ENCODE measurements at places on chromosomes 13 and 19.

- no peak for DNase-seq
These were observed 22.5 kb downstream of the TMEM255B start for GRCh38 chr13:113781571-113781970.

- DNase-seq, result no peak
These were observed 118.3 kb downstream of the FLT1 start for GRCh38 chr13:28376604-28377003.

DNA sequence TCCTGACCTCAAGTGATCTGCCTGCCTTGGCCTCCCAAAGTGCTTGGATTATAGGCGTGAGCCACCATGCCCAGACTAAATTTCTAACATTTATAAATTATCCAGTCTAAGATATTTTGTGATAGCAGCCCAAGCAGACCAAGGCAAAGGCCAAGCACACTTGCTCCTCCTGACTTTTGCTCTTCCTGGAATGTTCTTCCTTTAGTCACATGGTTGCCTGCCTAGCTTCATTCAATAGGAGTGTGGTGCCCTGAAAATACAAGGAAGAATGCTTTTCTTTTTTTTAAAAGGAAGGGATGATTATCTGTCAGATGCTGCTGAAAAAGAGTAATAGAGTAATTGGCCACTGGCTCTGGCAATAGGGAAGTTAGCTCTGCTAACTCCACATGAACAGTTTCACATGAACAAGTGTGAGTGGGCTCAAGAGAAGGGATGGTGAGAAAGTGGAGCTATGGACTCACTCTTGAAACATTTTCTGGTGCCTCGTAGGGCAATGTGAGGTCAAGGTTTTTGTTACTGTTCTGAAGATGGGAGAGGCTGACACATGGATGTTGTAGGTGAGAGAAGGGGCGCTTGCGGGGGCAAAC is 47.1 kb downstream of the USPL1 start:
- DNase-seq, result no peak

DNA sequence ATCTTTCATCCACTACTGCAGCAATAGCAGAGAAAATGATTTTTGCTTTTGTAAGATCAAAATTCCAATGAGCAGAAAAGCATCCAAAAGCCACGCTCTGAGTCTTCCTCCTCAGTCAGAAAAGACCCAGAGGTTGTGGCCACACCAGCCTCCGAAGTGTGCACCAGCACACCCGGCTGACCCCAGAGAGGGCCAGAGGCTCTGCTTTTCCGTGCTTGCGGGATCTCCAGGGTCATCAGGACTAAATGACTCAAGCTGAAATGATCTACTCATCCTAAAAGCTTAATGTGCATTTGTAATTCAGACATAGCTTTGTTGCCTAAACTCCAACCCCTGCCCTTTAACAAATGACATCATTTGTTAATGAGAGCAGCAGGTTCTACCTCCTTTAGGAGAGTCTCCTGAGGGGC is 16.5 kb downstream of the RXFP2 start:
- no peak for DNase-seq

- no peak for DNase-seq
These were observed 30.6 kb downstream of the NLRP13 start for GRCh38 chr19:55901369-55902079.

DNA sequence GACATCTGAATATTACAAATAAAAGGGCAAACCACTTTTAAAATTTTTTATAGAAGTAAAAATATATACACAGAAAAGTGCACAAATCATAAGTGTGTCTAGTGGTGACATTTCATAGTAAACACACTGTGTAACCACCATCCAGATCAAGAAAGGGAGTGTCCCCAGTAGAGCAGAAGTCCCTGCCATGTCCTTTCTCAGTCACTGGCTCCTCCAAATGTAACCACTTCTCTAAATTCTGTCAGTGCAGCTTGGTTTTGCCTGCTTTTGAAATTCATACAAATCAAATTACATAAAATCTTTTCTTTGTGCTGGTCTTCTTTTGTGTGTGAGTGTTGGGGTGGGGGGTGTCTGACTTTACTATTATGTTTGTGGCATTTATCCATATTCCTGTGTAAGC is 116.5 kb downstream of the RBM26 start:
- DNase-seq, result no peak

- DNase-seq, result no peak
These were observed 635 bp upstream of the COL5A3 start for GRCh38 chr19:10010939-10011338.

DNA sequence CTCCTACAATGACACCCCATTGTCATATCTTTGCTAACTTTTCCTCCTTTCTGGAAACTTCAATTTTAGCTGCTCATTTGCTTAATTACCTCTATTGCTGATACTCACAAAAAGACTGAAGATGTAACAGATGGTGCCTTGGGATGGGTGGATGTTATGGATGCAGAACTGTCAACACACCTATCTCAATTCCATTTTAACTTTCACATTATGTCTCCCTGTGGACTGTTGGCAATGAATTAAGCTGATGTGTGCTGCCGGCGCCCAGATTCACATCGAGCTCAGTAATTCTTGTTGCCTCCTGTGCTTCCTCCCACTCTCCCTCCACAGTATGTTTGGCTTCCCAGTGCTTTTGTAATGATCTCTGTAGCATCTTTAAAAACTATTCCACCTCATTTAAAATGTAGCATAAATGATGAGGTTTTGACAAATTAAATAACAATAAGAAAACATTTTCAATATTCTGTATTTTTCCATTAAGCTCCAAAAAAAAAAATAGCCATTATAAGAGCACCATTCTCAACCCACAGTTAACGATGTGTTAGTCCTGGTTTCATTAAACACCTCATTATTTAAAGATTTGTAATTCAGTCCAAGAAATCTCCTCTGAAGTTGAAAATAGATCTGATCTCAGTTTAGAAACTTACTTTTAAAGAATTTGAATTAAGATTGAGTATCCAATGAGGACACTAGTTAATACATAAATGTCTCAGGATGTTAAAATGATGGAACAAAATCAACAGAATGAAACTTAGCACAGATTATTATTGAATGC is 99.9 kb upstream of the FAM216B start:
- DNase-seq, result no peak

DNA sequence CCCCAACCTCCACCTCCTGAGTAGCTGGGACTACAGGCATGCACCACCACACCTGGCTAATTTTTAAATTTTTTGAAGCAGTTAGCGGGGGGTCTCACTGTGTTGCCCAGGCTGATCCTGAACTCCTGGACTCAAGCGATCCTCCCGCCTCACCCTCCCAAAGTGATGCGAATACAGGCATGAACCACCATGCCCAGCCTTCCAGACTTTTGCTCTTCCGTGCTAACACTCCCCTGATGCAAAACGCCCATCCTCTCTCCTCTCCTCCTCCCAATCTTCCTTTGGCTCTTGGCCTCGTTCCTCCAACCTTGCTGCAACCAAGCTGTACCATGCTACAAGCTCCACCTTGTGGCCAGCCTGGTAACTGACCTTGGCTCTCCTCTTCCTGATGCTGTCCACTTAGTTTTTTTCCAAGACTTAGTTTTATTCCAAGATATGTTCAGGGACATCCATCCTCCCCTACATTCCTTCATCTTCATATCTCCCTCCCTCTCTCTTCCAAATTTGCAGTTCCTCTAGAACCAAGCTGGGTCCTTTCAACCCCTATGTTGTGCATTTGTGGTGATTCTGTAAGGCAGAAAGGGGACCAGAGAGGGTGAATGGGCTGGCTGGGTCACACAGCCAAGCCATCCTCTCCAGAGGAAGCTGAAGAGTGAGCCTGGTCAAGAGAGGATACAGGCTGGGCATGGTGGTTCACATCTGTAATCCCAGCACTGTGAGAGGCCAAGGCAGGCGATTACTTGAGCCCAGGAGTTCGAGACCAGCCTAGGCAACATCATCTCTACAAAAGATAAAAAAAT is 32.8 kb downstream of the TINCR start:
- DNase-seq, result no peak

DNA sequence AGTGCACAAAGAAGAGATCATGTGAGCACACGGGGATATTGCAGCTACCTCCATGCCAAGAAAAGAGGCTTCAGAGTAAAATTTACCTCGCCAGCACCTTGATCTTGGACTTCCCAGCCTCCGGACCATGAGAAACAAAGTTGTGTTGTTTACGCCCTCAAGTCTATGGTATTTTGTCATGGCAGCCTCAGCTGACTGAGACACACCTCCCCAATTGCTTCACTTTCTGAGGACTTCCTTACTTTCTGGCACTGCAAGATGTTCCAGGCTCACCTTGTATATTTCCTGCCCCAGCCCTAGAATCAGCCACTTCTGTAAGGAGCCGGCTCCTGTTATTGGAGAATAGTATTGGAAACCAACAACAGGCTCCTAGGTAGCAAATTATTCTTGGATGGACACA is 6.6 kb upstream of the CEBPG start:
- DNase-seq, result no peak

GRCh38 chr19:51607920-51608562 is 22.2 kb downstream of the SIGLEC5 start:
- peak; percentile 92 for DNase-seq

DNA sequence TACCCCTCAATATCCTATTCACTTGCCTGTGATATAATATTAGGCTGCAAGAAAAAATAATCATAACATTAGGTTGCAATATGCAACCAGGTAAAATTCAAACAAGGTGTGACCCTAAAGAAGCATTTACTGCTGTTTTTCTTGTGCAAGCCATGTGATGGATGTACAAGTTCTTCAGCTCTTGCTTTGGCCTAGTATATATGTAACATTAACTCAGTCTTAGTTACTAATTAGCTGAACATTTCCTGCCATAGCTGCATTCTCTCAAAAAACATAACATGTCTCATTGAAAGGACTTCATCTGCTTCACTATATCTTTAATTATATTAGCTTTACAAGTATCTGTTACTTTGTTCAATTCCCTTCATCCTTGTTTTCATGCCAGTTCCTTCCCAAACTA is 406.8 kb upstream of the HTR2A start:
- no peak for DNase-seq

DNA sequence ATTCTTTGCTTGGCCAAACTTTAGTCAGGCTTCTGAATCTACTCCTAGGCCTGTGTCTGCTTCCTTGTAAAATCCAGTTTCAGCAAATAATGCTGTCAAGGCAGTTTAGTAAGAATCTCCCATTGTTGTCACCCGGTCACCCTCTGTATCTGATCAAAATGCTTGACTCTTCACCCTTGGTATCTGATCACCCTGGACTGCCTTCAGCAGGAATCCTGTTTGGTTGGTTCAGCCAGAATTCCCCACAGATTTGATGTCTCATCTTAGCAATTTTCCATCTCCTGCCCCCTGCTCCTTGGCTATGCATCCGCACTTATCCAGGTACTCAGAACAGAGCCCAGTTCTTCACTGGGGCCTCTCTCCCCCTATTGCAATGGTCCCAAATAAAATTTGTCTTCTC is 172.4 kb upstream of the UBL3 start:
- no peak for DNase-seq

DNA sequence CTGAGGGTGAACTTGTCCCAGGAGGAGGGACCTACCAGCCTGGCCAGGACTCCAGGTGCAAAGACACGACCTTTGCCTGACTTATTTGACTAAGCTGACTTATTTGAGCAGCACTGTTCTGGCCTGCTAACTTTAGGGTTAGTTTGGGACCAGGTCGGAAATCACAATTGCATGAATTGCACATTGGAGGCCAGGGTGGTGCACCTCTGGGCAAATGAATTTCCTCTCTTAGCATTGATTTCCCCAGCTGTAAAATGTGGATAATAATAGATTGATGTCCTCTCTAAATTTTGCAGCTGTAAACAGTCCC is 1.4 kb upstream of the BST2 start:
- no peak for DNase-seq

DNA sequence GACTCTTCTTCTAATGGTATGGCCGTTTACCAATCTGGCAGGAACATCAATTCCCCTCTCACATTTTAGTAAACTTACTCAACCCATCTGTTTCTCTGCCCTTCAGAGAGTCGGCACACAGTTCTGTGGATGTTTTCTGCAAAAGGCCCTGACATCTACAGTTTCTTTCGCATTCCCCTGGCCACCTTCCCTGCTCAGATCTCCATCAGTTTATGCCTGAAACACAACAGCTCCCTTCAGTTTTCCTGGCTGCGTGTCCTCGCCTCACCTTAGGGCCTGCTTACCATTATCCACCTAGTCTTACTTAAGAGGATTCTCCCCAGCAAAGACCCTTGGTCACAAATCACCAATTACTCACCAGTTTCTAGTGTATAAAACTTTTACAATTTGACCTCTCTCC is 25.2 kb downstream of the COL4A1 start:
- no peak for DNase-seq

GRCh38 chr19:39224910-39225309 is 19.9 kb downstream of the IFNL3 start:
- DNase-seq, result no peak

GRCh38 chr19:5881543-5882299 is 11.4 kb upstream of the FUT5 start:
- no peak for DNase-seq

- DNase-seq, result no peak
These were observed 1374.8 kb downstream of the PCDH9 start for GRCh38 chr13:65855242-65855805.

GRCh38 chr19:45402298-45403061 is 2.4 kb downstream of the PPP1R13L start:
- DNase-seq, result peak; percentile 86

- DNase-seq, result no peak
These were observed 71.0 kb downstream of the ERICH6B start for GRCh38 chr13:45544520-45544919.

DNA sequence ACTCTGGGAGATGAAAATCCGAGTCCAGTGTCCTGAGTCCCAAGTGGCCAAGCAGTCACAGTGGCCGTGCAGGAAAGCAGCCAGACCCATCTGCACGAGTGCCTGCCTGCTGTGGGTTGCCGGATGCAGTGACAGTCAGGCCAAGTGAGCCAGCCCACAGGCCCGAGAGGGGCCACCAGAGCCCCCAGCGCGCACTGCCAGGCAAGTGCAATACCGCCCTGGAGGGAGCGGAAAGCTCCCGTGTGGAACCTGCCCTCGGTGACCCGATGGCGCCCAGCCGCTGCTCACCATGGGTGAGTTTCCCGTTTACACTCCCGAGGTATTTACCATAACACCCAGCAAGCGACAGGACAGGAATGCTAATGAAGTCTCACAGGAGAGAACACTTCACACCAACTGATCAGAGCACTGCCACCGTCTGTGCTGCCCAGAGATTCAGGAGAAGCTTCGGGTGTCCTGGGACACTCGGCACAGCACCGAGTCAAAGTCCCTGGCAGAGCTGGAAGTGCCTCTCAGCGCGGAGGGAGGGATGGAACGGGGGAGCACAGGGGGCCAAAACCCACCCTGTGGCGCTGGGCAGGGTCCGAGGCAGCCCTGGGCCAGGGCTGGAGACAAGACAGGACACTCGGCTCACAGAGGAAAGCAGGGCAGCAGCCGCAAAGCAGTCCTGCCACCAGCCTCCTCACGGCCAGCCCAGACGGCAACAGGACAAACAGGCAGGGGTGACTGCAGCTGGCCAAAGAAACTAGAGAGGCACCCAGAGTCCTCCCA is 21.3 kb upstream of the TINCR start:
- no peak for DNase-seq

DNA sequence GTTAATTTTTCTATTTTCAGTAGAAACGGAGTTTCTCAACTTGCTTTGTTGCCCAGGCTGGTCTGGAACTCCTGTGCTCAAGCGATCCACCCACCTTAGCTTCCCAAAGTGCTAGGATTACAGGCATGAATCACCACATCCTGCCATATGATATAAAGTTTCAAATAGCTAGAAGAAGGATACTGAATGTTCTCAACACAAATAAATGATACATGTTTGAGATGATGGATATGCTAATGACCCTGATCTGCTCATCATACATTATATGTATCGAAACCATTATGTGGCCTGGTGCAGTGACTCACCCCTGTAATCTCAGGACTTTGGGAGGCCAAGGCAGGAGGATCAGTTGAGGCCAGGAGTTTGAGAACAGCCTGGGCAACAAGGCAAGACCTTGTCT is 11.5 kb downstream of the CIB3 start:
- DNase-seq, result no peak
